GM13976 (cell line): ENCODE measurements at places on chromosomes 2 and 18.

GRCh38 chr2:18987592-18988073, 370.8 kb downstream of the OSR1 start:
- no peak for DNase-seq

DNA sequence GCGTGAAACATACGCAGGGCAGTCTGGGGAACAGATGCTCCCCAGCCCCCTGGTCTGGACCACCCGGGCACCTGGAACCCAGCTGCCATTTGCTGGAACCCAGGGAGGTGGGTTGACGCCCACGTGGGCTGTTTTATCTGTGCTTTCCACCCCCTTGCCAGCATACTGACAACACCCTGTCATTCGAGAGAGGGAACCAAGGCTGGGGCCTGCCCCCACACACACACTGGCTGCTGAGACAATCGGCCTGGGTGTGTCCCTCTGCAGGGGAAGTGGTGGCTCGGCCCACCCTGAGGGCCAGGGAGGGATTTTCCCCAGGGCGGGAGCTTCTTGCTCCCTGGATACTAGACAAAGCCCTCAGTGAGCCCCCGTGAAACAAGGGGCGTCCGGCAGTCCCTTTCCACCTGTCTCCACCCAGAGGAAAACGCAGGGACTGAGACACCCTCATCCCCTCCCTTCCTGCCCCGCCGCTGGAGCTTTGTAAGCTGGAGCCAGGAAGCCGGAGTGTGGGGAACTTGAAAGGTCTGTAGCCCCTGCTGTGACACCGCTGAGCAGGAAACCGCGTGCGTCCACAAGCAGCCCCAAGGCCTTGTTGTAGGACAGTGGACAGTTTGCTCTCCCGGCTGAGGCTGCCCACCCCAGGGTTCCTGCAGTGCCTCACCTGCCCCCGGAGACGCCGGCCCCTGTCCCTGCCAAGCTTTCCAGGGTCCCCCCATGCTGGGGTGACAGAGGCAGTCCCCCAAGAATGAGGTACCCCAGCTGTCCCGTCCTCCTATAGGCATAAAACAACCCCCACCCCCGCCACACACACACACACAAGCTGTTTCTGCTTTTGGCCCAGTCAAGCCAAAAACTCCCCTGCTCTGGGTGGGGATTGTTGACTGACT, 14.1 kb upstream of the KLF11 start:
- DNase-seq = peak; percentile 90

DNA sequence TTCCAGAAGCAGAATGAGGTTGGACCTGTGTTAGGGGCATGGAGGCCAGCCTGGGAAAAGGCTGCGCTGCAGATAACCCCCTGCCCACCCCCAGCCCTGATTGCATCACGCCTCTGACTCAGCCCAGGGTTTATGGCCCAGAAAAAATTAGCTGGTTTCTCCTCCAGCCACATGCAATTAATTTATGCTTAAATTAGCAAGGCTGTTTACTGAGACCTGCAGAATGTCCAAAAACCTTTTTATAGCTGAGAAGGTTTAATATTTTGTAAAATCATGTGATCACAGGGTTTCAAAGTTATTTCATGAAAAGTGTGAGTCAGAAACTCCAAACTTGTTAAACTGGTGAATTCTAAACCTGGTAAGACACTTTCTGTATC, 123.1 kb upstream of the HDAC4 start:
- DNase-seq = no peak

GRCh38 chr18:58263055-58263957, 219.3 kb downstream of the NEDD4L start:
- DNase-seq = no peak

DNA sequence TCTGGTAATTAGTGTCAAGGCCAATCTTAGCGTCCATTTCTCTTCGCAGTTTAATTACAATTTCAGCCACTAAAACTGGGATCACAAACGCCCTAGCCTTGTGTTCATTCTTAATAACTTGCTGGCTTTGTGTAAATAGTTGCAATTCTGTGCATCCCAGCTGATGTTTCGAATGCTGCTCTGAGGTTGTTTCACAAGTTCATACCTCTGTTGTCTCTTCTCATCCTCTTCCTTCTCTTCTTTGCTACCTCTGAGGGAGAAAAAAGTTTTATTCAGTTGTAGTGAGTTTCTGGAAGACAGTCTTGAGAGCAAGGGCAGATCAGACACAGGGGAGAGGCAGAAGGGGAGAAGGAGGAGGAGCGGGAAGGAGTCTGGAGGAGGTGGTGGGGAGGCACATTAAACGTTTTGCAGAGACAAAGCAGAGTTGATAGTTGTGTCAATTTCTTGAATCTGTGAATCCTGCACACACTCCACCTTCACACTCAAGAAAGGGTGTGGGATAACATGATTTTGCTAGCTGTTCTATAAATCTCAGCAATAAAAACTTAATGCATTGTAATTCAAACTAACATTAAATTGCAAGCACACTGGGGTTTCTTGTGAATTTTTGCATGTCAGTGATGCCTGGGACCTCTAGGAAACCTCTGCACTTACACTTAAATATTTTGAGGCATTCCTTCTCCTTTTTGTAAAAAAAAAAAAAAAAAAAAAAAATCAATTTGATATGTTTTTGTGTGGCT, 6.8 kb downstream of the MEIS1 start:
- no peak for DNase-seq

DNA sequence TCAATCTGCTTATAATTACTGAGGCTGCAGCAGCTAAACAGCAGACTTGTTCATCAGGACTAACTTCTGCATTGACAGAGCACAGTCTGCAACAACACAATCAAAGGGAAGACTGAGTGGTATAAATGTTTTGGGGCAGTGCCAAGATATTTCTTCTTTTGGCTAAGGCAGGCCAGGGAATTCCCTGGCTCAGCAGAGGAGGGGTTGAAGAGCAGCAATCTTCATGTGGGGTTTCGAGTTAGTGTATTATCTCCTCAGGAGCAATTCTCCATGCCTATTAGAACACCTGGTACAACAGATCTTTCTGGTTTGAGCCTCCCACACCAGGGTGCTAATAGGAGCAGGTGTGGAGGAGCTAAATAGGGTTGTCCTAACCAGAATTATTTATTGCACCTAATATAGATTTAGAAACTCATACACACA, 103.0 kb upstream of the STK17B start:
- peak; percentile 26 for DNase-seq

- DNase-seq = no peak
Observed at GRCh38 chr2:126358122-126358521, 297.8 kb upstream of the GYPC start.

GRCh38 chr2:226564667-226565066, 235.0 kb downstream of the IRS1 start:
- no peak for DNase-seq

- no peak for DNase-seq
Observed at GRCh38 chr2:196957442-196957841, 30.9 kb upstream of the PGAP1 start.

DNA sequence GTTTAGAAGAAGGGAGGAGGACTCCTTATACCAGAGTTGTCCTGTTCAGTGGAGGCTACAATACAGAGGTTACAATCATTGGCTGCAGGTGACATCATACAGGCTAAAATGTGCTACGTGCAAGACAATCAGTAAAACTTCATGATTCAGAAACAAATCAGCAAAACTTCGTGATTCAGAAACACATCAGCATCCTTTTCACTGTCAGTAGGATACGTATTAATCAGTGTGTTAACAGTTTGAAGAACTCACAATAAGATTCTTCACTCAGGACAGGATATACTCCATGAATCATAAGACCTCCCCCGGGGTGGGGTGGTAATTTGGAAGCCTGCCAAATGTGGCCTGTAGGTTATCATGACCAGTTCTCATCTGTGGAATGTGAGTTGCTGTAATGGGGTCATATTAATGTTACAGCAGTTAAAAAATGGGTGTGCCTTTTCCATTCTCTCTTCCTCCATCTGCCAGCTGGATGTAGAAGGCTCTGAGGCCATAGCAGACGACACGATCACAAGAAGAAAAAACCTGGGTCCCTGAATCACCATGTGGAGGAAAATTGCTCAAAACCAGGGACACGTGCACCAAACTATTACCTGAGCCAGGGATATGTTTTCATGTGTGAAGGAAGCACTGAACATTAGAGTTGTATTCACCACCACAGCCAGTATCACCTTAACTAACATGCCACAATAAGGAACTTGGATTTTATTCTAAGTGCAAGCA, 134.8 kb upstream of the CREB1 start:
- DNase-seq = no peak

GRCh38 chr2:50491541-50492476, 540.1 kb downstream of the NRXN1 start:
- peak; percentile 8 for DNase-seq

- no peak for DNase-seq
Observed at GRCh38 chr2:1598800-1599199, 145.5 kb downstream of the PXDN start.

- no peak for DNase-seq
Observed at GRCh38 chr2:205751569-205752031, 69.3 kb downstream of the NRP2 start.

DNA sequence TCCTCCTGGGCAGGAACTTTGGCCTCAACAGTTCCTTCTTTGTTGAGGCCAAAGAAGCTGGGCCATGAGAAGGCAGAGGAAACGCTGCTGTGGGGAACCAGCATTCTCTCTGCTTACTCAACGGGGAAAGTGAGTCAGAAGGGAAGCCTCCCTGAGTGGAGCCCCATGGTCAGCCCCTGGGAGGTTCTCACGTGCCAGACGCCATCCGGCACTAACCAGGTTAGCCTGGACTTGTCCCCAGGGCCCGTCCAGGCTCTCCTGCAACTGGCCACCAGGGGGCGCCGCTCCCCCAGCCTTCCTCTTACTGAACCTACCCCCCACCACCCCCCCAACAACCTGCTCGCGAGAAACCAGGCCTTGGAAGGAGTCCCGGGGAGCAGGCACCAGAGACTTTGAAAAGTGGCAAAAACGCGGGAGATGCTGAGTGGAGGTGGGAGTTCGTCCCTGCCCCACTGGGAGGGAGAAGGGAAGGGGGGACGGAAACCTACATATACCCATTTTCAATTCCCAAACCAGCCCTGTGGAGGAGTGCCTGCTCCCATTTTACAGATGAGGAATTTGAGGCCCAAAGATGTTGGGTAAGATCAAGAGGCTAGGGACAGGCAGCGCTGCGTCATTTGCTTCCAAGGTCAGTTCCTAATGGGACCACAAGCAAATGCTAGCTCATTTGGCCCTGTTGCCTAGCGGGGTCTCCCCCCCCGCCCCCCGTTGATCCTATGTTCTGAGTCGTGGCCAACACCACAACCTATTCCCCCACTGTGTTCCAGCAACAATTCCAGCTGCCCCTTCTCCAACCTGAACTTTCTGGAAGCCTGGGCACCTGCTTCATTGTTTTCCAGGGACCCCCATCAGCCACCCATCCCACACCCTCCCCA, 20.0 kb downstream of the TEX44 start:
- DNase-seq = peak; percentile 92

GRCh38 chr18:78517973-78518372, 461.6 kb upstream of the SALL3 start:
- DNase-seq = no peak

DNA sequence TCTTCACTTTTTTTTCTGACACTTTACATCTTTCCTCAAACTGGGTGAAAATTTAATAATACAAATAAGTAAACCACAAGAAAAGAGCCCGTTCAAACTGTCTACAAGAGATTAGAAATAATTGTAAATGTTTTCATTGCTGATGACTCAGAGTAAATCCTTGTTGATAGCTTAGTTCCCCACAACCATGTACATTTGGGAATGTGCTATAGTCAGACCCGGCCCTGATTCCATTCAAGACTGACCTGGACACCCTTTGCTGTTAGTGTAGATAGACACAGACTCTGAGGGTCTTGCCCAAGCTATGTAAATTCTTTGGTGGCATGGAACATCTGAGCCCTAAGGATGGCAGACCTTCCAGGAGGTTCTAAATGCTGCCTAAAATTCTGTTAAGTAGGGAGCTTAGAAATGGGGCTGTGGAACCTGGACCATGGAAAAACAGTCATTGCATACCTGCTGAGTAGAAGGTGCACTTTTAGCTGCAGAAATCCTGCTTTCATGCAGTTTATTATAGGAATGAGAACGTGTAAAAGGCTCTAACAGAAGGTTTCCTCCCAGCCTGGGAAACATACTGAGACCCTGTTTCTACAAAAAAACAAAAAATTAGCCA, 3.7 kb downstream of the MALT1 start:
- no peak for DNase-seq

DNA sequence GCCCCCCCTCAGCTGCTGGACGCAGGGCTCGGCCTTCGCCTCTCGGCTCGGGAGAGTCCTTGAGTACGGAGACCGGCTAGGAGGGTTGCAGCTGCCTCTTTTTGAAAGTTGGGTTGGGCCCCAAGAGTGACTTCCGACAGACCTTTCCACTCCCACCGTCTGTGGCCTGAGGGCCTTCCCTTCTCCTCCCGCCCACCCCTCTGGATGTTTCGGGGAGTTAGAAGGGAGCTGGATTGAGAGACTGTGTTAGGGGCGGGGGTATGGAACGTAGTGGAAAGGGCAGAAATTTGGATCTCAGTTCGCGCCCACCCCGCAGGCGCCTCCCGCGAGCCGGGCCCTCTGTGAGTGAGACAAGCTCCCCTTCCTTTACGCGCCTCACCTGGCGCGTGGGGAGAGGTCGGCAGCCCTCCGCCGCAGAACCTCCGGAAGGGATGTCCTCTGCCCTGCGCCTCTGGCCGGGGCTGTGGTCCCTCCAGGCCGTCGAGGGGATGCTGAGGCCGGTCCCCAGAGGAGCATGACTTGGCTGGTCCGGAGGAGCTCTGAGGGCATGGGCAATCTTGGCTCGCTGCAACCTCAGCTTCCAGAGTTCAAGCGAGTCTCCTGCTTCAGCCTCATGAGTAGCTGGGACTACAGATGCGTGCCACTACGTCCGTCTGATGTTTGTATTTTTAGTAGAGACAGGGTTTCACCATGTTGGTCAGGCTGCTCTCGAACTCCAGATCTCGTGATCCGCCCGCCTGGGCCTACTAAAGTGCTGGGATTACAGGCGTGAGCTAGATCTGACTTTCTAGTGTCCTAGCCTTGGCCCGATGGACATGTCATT, 15.9 kb downstream of the C2orf74 start:
- DNase-seq = no peak

DNA sequence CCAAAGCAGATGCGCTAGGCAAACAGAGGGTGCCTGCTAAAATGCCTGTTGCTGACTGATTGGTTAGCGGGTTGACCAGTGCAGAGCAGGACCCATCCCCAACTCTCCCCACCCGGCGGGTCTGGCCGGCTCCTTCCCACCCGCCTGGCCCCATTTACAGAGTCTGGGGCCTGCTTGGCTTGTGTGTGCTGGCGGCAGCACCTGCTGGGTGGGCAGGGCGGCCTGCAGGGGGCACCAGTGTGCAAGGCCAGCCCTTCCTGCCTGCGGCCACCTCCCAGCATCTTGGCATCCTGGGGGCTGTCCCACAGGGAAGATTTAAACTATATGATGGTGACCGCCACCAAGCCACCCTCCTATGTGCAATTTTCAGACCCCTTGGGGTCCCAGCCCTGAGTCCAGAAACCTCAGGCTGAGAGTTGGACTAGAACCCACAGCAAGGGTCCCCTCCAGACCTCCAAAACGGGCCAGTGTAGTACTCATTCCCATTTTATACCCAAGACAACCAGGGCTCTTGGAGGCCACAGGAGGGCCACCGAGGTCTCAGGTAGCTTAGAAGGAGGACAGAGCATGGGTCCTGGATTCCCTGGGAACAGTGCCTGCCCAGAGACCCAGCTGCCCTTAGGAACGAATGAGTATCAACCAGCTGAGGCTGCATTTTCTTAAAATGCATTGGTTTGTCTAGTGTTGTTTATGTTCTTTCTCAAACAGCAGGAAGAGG, 173.6 kb downstream of the SMAD7 start:
- DNase-seq = peak; percentile 93

GRCh38 chr2:126913329-126913728, 14.6 kb downstream of the TEX51 start:
- DNase-seq = no peak
